Activated T-helper 17 cell treated with anti-CD3 and anti-CD28 coated beads, Interleukin-2, amount 50 U/mL, for 72 hours (primary cell): ENCODE measurements at places on chromosomes 2 and 18. TPM values are rescaled to one million over a fixed set of nuclear protein-coding genes. Genes with fewer than 3 reads are reported as not detected.

Gene POTEJ
- not detected for total RNA-seq

Gene TOGARAM2
- 4.3 TPM for total RNA-seq

- no peaks in the 10 kb centered on the region for H3K36me3 ChIP-seq
- ATAC-seq, result no peak
- no peak overlapping the region for H3K4me3 ChIP-seq
Measured at GRCh38 chr18:76315722-76316230, 179.3 kb downstream of the ZNF516 start.

DNA sequence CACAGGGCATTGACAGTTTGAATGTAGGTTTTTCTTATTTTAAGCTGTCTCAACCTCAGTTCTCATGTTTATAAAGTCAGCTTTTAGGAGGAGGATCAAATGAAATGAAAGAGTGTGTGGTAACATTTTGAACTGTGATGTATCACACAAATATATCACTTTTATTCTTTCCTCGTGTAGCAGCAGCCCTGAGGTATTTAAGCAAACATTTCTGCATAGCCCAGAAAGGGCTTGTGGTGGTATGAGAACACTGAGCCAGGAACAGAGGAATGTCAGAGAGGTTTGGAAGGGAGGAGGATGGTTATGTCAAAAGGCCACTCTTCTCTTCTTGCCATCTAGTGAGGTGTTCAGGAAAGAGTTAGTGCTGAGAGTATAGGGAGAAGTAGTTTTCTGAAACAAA lies 150.2 kb downstream of the PARD3B start:
- H3K36me3 ChIP-seq, result no peaks in the 10 kb centered on the region
- no peaks in the 10 kb centered on the region for H3K4me1 ChIP-seq
- H3K4me3 ChIP-seq, result no peak overlapping the region

DNA sequence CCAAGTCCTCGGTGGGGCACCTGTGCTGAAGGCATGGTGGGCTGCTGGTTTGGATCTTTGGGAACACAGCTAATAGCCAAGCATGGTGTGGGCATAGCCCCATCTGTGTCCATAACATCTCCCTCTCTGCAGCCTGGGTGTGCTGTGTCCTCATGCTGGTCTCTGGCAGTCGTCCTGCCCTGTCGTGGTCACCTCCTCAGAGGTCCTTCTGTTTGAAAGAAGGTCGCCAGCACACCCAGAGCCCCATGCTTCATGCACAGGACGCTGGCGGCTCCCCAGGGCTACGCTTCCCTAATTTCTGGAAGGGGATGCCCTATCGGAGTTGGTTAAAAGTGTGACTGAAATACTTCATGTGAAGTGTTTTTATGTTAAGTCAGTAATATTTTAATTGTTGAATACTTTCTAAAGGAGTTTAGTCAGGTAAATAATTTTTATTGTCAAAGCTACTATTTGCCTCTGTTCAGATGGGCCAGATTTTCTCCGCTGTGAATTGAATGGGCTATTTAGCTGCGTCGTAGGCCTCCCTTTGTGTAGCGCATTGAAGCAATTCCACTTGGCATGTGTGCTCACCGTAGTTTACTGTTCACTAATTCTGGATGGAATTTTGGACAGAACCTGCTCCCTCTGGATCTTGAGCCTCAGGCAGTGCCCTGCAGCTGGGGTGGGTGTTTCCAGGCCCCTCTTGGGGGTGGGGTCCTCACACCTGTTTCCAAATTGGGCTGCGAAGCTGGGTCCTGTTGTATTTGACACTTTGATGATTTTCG lies 81.9 kb downstream of the WDSUB1 start:
- peaks cover 14% of the 10 kb centered on the region for H3K4me1 ChIP-seq
- no peak overlapping the region for H3K4me3 ChIP-seq
- H3K36me3 ChIP-seq, result no peaks in the 10 kb centered on the region
- no peak for ATAC-seq

GRCh38 chr2:224850081-224850480 lies 133.9 kb upstream of the CCDC195 start:
- peaks cover 12% of the 10 kb centered on the region for H3K4me1 ChIP-seq
- peak overlapping the region; percentile 70 for H3K27ac ChIP-seq
- H3K27me3 ChIP-seq, result no peaks in the 10 kb centered on the region
- H3K36me3 ChIP-seq, result peaks cover 100% of the 10 kb centered on the region

DNA sequence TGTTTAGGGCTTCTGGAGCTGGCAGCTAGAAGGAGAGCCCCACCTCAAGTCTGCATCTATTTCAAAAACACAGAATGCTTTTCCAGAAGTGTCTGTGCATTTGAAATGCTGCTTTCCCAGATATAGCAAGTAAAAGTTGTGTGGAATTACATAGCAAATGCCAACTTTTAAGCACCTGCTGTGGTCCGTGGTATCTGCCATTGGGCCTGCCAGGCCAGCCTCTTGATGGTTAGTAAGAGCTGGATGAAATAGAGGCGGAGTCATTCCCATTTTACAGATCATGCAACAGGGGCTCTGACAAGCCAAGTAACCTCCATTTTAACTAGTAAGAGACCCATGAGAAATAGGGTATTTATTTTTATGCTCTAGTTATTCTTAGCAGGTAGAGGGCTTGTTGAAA lies 61.6 kb downstream of the MGAT5 start:
- H3K27ac ChIP-seq, result no peak overlapping the region
- H3K4me1 ChIP-seq, result peaks cover 64% of the 10 kb centered on the region
- no peak for ATAC-seq

Gene IL18R1
- 27.7 TPM for total RNA-seq

DNA sequence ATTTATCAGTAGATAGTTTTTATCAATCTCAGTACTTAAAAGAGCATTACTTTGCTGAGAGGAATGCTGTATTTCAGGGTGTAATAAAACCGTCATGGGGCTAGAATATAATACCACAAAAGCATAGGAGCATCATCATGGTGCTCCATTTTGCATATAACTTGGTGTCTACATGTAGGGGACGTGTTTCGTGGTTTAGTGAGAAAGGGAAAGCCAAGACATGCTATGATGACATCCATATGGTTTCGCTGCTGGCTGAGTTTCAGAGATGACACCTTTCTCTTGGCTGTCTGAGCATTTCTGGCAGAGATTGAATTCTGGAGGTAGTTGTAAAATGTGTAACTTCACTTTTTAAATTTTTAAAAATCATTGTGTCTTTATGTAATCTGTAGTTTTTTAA lies 32.4 kb downstream of the WDR43 start:
- no peak for ATAC-seq
- H3K36me3 ChIP-seq, result peaks cover 100% of the 10 kb centered on the region
- peaks cover 9% of the 10 kb centered on the region for H3K4me1 ChIP-seq
- H3K4me3 ChIP-seq, result no peak overlapping the region
- H3K27me3 ChIP-seq, result no peaks in the 10 kb centered on the region

DNA sequence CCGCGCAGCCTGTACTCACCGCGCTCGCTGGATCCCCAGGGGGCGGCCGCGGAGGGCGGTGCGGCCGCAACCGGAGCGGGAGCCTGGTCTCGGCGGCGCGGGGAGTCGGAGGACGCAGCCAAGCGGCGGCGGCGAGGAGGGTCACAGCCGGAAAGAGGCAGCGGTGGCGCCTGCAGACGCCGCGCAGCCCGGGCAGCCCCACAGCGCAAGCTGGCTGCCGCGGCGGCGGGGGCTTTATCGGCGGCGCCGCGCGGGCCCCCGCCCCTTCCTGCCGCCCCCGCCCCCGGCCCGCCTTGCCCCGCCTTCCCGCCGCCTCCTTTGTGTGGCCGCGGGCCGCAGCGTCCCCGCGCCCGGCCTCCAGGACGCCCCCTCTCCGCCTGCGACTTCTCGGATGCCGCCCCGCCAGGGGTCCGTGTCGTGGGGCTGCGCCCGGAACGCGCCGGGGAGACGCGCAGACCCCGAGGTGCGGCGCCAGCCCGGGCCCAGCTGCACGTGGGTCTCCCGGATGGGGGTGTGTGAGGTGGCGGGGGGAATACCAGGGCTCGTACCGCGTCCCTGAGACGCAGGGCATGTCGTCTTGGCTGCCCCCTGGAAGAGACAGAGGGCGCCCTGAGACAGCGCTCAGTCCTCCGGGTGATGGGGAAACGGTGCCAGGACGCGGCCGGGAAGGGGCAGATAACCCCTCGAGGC lies at the start of gene SERPINE2:
Gene SERPINE2, minus strand, starts transcription at position 207 of the 690 bp plus-strand sequence. CDS start 37,386 bp downstream, outside the sequence.
- peak within 1 kb of the TSS; percentile 88 for H3K4me3 ChIP-seq
- ATAC-seq, result peak; percentile 68
- H3K27ac ChIP-seq, result peak within 1 kb of the TSS; percentile 10
- peaks cover 14% of the 10 kb centered on the region for H3K36me3 ChIP-seq
- H3K27me3 ChIP-seq, result peaks cover 58% of the 10 kb centered on the region

GRCh38 chr2:216888081-216888480 lies 28.2 kb upstream of the TNP1 start:
- H3K4me1 ChIP-seq, result no peaks in the 10 kb centered on the region
- H3K27me3 ChIP-seq, result peaks cover 6% of the 10 kb centered on the region
- no peak for ATAC-seq
- H3K4me3 ChIP-seq, result no peak overlapping the region
- H3K27ac ChIP-seq, result no peak overlapping the region

DNA sequence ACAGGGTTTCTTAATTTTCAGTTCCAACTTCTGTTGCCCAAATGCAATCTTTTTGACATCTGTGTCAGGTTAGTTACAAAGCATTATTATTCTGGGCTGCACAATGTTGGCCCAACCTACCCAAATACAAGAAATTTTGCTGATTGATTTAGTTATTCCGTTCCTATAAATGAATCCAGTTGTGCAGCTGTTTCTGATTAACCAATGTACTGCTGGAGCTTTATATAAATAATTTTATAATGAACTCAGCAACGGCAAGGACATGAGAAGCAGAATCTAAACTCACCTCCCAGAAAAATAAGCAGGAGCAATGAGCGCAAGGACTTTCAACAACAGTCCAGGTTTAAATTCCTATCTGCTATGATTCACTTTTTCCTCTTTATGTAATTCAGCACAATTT lies 76.3 kb upstream of the WIPF1 start:
- ATAC-seq, result no peak
- H3K27ac ChIP-seq, result no peak overlapping the region
- H3K4me3 ChIP-seq, result no peak overlapping the region
- peaks cover 8% of the 10 kb centered on the region for H3K4me1 ChIP-seq
- peaks cover 29% of the 10 kb centered on the region for H3K36me3 ChIP-seq

DNA sequence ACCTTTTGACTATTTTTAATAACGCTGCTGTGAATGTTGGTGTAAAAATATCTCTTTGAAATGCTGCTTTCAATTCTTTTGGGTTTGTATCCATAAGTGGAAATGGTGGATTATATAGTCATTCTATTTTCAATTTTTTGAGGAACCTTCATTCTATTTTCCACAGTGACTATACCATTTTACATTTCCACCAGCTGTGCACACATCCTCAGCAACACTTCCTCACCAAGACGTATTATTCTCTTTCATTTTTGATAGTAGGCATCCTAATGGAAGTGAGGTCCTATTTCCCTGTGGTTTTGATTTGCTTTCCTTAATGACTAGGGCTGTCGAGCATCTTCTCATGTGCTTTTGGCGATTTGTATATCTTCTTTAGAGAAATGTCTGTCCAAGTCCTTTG lies 14.8 kb downstream of the CASP10 start:
- H3K27me3 ChIP-seq, result no peaks in the 10 kb centered on the region
- H3K4me1 ChIP-seq, result peaks cover 17% of the 10 kb centered on the region
- no peak for ATAC-seq
- no peak overlapping the region for H3K4me3 ChIP-seq
- H3K36me3 ChIP-seq, result peaks cover 77% of the 10 kb centered on the region

DNA sequence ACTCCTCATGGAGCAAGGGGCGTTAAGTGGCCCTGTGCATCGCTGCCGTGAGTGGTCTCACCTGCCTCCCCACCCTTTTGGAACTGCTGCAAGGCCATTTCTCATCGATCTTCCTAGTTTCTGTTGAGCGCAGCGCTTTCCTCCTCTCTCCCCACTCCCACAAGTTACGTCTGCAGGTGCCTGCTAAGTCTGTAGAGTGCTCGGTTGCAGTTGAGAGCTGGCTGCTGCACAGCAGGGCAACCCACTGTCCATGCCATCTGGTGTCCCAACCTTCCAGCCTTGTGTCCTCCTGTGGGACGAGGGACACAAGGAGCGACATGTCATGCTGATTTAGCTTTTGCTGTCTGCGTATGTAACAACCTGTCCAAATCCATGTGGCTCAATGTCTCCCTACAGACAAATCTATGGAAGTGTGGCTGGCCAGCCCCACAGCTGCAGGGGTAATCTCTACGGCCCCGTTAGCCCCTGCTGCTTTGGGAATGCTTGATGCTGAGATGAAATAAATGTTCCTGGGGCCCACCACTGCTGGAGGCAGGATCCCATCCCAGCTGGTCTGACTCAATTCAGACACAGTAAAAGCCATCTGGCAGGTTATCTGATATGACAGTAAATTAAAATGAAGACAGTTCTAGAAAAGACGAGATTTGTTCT lies 68.1 kb upstream of the TCF7L1 start:
- no peak overlapping the region for H3K4me3 ChIP-seq
- H3K27me3 ChIP-seq, result peaks cover 14% of the 10 kb centered on the region
- no peak overlapping the region for H3K27ac ChIP-seq
- H3K4me1 ChIP-seq, result no peaks in the 10 kb centered on the region
- no peak for ATAC-seq

DNA sequence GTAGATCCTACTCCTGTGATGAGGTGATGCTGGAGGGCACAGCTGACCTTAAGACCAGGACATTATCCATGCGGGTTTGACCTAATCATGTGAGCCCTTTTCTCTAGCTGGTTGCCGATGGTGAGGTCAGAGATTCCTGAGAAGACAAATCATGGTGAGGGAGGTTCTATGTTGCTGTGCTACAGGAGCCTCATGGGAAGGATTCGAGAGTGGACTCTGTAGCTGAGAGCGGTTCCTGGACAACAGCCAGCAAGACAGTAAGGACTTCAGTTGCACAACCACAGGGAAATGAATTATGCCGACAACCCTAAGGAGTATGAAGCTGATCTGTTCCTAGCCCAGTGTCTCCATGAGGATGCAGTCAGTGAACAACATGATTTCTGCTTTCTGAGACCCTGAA lies 80.4 kb downstream of the EPB41L3 start:
- H3K27ac ChIP-seq, result no peak overlapping the region
- no peaks in the 10 kb centered on the region for H3K4me1 ChIP-seq
- peaks cover 12% of the 10 kb centered on the region for H3K27me3 ChIP-seq
- no peaks in the 10 kb centered on the region for H3K36me3 ChIP-seq
- ATAC-seq, result no peak

DNA sequence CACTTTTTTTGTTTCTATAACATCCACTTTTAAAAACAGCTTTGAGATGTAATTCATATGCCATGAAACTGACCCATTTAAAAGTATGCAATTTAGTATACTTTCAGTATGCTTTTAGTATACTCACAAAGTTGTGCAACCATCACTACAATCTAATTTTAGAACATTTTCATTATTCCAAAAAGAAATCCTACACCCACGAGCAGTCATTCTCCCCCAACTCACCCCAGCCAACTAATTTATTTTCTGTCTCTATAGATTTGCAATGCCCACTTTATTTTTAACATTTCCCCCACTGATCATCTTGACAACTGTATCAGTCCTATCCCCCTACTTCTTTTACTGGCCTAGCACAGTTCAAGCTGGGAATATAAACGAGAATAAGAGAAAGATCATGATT lies 39.1 kb downstream of the FAM98A start:
- H3K4me3 ChIP-seq, result no peak overlapping the region
- no peaks in the 10 kb centered on the region for H3K27me3 ChIP-seq
- no peaks in the 10 kb centered on the region for H3K4me1 ChIP-seq
- no peak for ATAC-seq
- no peak overlapping the region for H3K27ac ChIP-seq
